ENCODE measurements at places on chromosomes 2 and 18.

GRCh38 chr18:31399306-31400032, 22.9 kb downstream of the DSG4 start:
- DNase-seq = no peak

GRCh38 chr18:58004317-58004716, 39.7 kb upstream of the NEDD4L start:
- DNase-seq = no peak

- peak; percentile 26 for DNase-seq
Observed at GRCh38 chr2:26330114-26330549, 15.8 kb upstream of the SELENOI start.

DNA sequence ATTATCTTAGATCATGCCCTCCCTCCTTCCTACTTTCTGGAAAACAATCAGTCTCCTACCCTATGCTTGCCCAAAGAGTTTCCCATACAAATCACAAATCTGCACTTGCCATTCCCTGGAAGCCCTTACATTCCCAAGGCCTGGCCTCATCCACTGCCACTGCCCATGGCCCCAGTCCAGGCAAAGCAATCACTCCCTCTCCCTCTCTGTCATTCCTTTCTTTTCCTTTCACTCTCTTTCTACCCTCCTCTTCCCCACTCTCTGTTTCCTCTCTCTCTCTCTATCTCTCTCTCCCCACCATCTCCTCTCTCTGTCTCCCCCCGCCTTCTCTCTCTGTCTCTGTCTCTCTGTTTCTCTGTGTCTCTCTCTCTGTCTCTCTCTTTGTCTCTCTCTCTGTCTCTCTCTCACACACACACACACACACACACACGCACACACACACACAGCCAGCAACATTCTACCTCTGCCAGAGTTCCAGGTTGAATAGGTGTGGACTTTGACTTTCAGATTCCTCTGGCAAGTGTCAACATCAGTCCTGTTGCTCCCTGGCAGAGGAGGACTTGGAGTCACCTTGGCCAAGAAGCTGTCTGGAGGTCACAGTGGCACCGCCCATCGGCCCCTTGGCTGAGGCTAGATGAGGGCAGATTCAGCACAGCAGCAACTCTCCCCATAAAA, 43.7 kb upstream of the NAT8 start:
- DNase-seq = no peak

- peak; percentile 58 for DNase-seq
Observed at GRCh38 chr18:3585656-3586509, 135.9 kb downstream of the TGIF1 start.

DNA sequence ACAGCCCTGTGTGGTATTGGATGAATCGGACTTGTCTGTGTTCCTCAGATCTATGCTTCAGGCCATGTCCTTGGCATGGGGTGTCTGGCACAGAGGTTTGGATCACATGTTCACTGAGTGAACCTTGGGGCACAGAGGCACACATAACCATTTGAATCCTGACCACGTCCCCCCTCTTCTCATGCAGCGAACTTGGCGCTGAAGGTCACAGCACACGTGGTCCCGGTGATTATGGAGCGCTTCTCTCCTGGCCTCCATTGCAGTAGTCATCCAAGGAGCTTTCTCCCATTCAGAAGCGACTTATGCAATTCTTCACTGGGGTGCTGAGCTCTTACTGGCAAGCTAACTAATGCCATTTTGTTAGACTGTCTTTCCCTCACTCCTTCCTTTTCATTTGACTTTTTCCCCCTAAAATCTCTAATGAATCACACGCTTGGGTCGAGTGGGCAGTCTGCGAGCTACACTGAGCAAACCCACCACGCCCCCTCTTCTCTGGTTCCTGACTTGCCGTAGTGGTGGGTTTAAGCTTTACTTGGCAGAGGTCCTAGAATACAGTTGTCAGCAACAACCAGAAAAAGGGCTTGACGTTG, 59.4 kb downstream of the KCNG2 start:
- DNase-seq = no peak

GRCh38 chr2:228522276-228522675, 340.8 kb upstream of the SPHKAP start:
- DNase-seq = no peak

DNA sequence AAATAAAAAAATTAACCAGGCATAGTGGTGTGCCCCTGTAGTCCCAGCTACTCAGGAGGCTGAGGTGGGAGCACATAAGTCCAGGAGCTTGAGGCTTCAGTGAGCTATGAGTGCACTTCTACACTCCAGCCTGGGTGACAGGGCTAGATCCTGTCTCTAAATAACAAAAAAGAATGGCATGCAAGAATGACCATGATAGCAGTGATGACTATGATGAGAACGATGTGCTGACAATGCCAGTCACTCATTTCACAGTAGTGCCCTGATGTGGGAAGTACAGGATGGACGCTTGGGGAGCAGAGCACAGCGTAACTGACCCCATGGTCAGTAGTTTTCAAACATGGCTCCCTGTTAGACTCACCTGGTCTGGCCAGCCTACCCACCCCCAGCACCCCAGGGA, 139.1 kb downstream of the VAPA start:
- no peak for DNase-seq

DNA sequence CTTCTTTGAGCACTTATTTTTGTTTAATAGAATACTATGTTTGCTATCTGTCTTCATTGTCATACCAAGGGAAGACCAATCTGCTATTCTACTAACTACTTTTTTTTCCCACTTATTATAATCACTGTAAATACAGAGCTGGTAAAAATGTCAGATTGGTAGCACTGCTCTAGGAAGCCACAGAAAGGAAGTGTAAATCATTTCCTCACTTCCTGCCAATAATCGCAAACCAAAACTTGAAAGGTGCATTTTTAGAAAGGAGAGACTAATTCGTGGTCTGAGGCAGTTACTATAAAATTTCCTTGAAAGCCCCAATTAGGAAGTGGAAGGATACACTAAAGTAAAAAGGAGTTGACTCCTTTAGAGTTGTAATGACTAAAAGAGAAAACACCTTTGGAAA, 13.9 kb upstream of the THSD7B start:
- no peak for DNase-seq

- no peak for DNase-seq
Observed at GRCh38 chr2:173969886-173970285, 4.7 kb upstream of the SP3 start.

GRCh38 chr2:112916625-112917247, 5.8 kb downstream of the IL37 start:
- no peak for DNase-seq

DNA sequence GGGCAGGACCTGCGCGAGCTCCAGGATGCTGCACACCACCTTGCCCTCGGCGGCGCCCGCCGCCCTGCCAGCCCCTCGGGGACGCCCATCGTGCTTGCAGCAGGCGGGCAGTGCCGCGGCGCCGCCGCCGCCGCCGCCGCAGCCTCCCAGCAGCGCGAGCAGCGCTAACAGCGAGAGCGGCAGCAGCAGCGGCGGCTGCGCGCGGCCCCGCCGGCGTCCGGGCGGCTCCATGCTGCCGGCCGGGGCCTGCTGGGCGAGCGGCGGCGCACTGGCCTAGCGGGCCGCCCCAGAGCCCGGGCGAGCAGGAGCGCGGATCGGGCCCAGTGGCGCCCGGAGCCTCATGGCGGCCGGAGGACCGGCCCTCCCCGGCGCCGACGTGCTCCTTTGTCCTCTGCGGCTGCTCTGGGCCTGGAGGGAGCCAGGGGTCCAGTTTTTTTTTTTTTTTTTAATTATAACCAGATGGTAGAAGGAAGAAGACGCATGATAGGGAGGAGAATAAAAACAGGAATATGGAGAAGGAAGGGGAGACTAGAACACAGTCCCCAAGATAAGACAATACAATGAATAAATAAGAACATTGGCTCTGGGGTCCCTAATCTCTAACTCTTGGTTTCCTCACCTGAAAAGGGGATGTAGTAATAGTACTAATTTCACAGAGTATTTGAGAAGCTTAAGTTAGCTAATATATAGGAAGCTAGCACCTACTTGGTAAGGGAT, 17.1 kb upstream of the ANKRD62 start:
- DNase-seq = no peak

- no peak for DNase-seq
Observed at GRCh38 chr2:236959876-236960275, 125.8 kb upstream of the COPS8 start.

- no peak for DNase-seq
Observed at GRCh38 chr2:100782380-100782878, 37.5 kb upstream of the NPAS2 start.

DNA sequence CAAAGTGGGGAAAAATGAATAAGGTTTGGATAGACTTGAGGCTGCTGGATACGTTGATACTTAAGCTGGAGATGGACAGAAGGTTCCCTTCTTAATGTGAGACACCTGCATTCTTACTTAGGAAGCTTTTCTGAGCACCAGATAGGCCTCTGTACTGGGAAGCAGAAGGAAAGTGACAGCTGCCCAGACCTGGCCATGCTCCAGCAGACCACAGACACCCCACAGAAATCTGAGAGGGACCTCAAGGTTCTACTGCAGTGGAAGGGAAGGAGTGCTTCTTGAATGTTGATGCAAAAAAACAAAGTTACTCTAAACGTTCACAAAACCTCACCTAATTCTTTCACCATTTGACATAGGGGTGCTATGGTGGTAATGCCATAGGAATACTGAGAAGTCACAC, 642.1 kb upstream of the ID2 start:
- DNase-seq = no peak
